Thymus (tissue), 14 donors: ENCODE measurements at places on chromosomes 3 and 15. TPM values are rescaled to one million over a fixed set of nuclear protein-coding genes. Genes with fewer than 3 reads are reported as not detected.

The RCN2 gene
- polyA plus RNA-seq = 51.7 TPM

The GOLGA8B gene
- 66.5 TPM for polyA plus RNA-seq

The OR5K1 gene
- 0.02 TPM for polyA plus RNA-seq

The UTS2B gene
- 0.16 TPM for polyA plus RNA-seq

The NANOGP8 gene
- 0.05 TPM for polyA plus RNA-seq

The CGNL1 gene
- polyA plus RNA-seq = 5.7 TPM

The PPP1R14D gene
- polyA plus RNA-seq = 1.2 TPM

The DCUN1D1 gene
- 13.7 TPM for polyA plus RNA-seq

The IL1RAP gene
- 5.7 TPM for polyA plus RNA-seq

The BLM gene
- polyA plus RNA-seq = 13.2 TPM

The GOLGA6B gene
- not detected for polyA plus RNA-seq

The GRIP2 gene
- 0.37 TPM for polyA plus RNA-seq

The SUSD5 gene
- 2.5 TPM for polyA plus RNA-seq

The PIERCE2 gene
- polyA plus RNA-seq = 6.0 TPM

The CAMK2N2 gene
- 0.14 TPM for polyA plus RNA-seq

The TMEM158 gene
- polyA plus RNA-seq = 1.9 TPM

The SENP8 gene
- 2.7 TPM for polyA plus RNA-seq
